Stimulated activated CD8-positive, alpha-beta memory T cell treated with anti-CD3 and anti-CD28 coated beads, Interleukin-15, amount 100 ng/mL, for 1 hour (primary cell): ENCODE measurements at places on chromosomes 3 and 15.

GRCh38 chr15:101190092-101190595 lies 61.7 kb downstream of the CHSY1 start:
- DNase-seq: no peak

DNA sequence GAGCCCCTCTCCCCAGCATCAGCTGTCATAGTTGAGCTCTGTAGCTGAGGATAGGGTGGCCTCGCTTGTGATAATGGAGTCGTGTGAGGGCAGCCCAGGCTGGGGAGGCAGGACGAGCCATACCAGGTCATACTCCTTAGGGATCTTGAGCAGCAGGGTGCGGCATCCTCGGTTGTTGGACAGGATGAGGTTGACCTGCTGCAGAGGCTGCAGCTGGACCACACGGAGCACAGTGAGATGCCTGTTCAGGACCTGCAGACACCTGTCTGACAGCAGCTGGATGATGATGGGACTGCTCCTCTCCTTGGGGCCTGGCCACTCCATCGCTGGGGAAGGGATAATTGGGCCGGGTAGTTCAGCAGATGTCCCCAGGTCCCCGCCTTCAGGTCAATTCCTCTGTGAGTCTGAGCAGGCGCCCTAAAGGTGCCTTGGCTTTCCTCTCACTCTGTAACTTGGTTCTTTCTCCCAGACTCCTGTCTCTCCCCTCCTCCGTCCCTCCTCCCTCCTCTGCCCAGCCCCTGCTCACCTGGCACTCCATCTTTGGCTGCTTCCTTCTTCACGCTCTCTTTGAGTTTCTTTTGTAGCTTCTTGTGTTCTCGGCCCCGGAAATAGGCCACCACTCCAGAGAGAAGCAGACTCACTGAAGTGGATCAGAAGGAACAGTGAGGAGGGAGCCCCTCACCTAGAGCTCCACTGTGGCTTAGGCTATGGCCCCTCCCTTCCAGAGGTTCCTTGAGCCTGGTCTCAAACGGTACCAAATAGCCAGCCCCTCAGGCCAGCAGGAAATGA lies 7.8 kb downstream of the DUOX2 start:
- no peak for DNase-seq

GRCh38 chr15:54620916-54621315 lies 575.8 kb downstream of the RSL24D1 start:
- no peak for DNase-seq

DNA sequence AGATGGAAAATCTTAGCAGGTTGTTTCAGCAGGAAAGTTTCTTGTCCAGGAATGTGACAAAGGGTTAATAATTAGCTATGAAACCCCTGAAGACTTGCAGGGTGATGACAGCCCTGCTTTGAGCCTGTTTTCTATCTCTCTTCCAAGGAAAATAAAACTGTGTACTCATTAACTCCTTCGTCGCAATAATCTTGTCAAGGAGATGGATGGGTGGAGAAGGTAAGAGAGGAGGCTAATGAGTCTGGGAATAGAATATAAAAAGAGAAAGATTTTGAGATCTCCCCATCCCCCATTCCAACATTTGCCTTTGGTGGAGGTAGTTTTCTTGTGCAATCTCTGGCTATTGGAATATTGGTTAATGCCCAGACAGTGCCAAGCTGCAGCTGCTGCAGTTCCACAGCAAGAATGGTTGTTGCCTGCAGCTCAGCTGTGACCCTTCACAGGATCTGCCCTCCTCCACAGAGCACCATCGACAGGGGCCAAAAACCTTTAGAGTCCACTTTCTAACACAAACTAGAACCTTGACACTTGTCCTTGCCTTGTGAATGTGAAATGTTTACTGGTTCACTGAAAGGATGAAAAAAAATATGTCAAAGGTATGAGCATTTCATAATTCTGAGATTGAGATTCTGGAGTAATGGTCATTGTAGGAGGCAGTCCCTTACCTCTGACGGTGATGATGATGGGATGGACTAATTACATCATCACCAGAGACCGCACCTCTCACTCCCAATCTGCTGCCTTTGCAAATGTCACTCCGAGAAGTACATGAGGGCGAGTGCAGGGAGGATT lies 4.2 kb upstream of the LRIG1 start:
- DNase-seq: no peak

DNA sequence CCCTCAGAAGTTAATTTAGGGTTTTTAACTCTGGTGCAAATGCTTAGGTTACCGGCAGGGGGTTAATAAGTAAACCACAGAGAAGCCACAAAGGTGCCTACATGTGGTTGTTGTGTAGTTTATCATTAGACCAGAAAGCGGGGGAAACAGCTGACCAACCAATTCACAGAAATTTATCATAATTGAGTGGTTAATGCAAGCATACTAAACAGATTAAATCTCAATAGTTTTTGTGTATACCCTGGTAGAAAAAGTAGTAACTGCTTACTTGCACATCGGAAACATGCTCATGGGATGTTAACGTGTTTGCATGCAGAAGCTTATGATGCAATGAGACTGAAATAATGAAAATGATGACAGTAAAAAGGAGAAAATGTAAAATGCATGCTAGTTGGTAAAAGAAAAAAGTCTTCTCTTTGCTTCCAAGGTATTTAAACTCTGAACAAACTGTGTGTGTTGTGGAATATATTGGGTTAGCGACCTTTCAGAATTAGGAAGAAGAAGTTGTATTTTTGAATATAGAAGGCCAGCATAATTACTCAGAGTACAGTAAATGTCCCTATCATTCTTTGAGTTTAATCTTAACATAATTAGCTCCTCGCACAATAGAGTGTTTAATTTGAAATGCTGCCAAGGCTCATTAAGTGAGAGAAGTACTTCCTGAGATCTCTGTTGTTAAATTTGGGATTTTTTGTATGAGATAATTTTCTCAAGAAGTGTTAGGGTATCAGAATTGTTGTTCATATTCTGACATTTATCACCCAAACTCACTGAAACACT lies 316.2 kb downstream of the PTPRG start:
- no peak for DNase-seq

DNA sequence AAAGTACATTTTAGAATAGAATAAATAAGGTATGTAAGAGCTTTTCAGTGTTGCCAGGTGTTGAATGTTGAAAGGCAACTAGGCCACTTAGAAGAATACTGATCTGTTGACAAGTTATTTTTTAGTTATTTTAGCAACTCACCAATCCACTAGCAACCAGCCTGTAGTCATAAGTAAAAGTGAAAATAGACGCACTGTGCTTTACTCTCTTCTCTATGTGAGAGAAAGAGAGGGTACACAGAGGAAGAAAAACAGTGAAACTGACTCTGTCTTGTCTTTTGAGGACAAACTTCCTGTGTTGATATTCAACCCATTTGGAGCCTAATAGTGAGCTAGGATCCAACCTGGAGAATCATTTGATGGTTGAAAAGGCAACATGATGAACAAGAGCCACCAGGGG lies 327.1 kb upstream of the GOLIM4 start:
- no peak for DNase-seq

- DNase-seq: no peak
Observed at GRCh38 chr15:60135961-60136360, 131.8 kb downstream of the FOXB1 start.

GRCh38 chr15:73273181-73274002 lies 95.4 kb downstream of the HCN4 start:
- peak; percentile 10 for DNase-seq

- DNase-seq: no peak
Observed at GRCh38 chr3:62587579-62588031, 214.3 kb upstream of the FEZF2 start.

DNA sequence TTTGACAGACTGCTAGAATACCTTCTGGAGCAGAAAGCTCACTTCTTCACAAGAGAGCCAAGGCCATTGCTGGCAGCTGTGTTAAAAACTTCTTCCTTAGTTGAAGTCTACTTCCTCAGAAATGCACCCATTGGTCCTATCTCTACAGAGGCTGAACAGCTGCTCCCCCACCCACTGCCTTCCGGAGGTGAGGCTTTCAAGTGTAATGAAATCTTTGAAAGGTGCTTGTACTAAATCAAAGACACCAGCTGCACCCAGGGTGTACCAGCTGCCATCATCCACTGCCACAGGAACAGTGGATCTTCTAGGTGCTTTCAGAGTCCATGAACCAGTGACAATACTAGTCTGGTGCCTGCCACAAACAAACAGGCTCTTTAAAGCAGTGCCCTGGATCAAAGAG lies 26.4 kb upstream of the HERC1 start:
- DNase-seq: peak; percentile 20

GRCh38 chr3:39133822-39134221 lies 19.6 kb downstream of the CSRNP1 start:
- DNase-seq: no peak

- DNase-seq: no peak
Observed at GRCh38 chr3:39497753-39498152, 30.3 kb downstream of the MOBP start.

- no peak for DNase-seq
Observed at GRCh38 chr3:172282850-172283249, 165.4 kb downstream of the GHSR start.

GRCh38 chr15:68195336-68196112 lies 9.6 kb downstream of the CALML4 start:
- DNase-seq: no peak

DNA sequence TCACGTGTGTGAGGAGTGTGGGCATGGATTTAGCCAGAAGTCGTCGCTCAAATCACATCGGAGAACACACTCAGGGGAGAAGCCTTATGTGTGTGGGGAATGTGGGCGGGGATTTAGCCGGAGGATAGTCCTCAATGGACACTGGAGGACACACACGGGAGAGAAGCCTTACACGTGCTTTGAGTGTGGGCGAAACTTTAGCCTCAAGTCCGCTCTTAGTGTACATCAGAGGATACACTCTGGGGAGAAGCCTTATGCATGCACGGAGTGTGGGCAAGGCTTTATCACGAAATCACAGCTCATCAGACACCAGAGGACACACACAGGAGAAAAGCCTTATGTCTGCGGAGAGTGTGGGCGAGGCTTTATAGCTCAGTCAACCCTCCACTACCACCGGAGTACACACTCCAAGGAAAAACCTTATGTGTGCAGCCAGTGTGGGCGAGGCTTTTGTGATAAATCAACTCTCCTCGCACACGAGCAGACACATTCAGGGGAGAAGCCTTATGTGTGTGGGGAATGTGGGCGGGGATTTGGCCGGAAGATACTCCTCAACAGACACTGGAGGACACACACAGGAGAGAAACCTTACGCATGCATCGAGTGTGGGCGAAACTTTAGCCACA lies 28.1 kb downstream of the ZNF589 start:
- no peak for DNase-seq

GRCh38 chr3:69085833-69086722 lies 1.3 kb downstream of the ARL6IP5 start:
- peak; percentile 51 for DNase-seq

GRCh38 chr15:74754593-74755215 lies 6.1 kb downstream of the CYP1A2 start:
- DNase-seq: no peak

GRCh38 chr3:112773864-112774263 lies 72.8 kb downstream of the CD200R1L start:
- DNase-seq: no peak

GRCh38 chr15:66186049-66186825 lies 67.3 kb downstream of the MEGF11 start:
- no peak for DNase-seq

GRCh38 chr3:67765575-67765974 lies 111.2 kb upstream of the SUCLG2 start:
- DNase-seq: no peak

GRCh38 chr3:163587342-163587741 lies 1491.0 kb downstream of the SI start:
- no peak for DNase-seq

DNA sequence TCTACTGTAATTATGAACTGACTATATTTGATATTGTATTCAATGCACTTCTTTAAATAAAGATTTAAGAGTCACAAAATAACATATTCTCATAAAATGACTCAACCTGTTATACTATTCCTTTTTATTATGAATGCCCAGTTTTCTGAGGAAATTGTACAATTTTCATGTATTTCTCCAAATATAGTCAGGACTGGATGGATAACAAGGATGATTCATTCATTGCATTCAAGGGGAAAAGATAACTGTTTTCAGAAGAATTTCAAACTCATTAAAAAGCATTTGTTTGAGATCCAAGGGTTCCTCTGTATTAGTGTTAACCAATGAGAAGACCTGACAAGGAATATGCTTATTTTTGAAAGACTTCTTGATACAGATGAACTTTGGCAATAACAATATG lies 163.7 kb downstream of the MEIS2 start:
- no peak for DNase-seq

GRCh38 chr3:187022403-187023029 lies 92.2 kb downstream of the ST6GAL1 start:
- DNase-seq: no peak

DNA sequence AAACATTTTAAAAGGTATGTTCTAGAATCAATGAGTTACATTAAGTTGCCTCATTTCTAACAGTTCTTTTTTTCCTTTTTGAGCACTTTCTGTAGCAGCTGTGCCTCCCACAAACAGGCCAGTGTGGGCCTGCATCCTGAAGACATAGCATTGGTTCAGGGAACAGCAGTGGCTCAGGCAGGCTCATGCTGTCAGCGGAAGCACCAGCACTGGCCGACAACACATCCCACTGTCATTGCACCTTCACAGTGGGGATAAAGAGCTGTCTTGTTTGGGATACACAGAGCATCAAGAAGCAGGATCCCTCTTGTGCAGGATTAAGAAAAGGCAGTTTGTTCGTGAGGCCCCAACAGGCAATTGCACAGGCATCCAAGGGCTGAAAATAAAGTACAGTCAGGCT lies 123.3 kb downstream of the MOBP start:
- DNase-seq: no peak

DNA sequence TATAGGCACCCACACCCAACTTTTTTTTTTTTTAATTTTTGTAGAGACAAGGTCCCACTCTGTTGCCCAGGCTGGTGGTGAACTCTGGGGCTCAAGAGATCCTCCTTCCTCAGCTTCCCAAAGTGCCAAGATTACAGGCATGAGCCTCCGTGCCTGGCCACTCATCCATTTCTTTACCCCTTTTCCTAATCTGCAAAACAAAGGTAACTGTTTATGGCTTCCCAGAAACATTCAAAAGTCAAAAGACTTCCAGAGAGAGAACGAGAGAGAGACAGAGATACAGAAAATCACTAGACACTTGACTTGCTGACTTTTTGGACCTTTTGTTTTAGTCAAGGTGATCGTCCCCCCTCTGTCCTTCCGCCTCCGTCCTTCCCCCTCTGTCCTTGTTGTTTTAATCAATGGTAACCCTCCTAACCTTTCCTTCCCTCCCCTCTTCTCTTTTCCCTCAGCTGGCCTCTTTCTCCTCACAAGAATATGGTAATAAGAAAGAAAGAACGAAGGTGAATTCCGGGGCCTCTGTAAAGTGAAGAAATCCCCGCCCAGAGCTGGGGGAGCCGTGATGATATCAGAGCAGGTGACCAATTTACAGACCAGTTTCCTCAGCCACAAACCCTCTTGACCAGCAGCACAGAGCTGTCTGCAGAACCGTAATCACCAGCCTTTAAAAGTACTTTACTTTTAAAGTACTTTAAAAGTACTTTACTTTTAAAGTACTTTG lies 21.9 kb downstream of the KLHL6 start:
- DNase-seq: no peak

DNA sequence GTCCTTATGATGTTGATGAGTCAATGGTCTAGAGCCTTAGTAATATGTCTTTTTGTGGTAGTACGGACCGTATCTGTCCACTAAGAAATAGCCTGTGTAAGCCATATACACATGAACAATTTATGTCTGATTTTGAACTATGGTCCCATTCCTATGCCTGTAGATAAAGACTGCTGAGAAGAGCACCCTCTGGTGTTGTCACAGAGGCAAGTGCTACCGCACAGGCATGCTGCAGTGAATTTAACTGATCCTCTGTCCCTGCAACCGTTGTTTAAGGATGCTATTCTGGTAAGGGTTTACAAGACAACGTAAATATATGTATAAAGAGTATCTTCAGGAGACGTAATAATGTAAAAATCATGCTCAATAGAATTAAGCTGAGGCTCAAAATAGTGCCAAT lies 170.7 kb downstream of the UBE3A start:
- DNase-seq: no peak
